ENCODE measurements at places on chromosomes 11 and 22.

- DNase-seq = no peak
These were observed 156.8 kb downstream of the WNT11 start for GRCh38 chr11:76049511-76049910.

DNA sequence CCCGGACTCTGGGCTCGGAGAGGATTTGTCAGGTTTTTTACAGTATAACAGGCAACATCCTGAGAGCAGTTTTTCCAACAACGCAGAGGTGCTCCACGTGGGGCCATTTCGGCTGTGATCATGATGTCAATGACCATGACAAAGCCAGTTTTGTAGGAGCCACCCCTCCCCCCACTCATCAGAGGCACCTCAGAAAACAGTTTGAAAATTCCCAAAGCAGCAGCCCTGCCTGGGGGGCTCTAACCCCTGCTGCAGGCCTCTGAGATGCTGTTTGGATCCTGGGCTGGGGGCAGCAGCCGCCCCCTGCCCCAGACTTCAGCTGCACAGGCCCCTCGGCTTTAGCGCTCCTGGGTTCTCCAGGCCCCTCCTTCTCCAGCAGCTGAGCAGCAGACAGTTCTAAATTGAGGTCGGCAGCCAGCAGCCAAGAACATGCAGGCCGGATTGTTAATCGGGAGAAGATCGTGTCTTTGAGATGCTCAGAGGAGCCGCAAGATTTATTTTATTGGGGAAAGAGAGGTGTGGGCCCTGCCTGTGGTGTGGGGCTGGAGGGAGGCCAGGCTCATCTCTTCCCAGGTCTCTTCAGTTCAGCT, 19.4 kb downstream of the NFAM1 start:
- DNase-seq = no peak

DNA sequence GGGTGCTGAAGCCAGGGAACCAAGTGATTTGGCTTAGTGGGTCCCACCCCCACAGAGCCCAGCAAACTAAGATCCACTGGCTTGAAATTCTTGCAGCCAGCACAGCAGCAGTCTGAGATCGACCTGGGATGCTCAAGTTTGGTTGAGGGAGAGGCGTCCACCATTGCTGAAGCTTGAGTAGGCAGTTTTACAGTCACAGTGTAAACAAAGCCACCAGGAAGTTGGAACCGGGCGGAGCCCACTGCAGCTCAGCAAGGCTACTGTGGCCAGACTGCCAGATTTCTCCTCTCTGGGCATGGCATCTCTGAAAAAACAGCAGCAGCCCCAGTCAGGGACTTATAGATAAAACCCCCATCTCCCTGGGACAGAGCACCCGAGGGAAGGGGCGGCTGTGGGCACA, 424.1 kb upstream of the TENM4 start:
- DNase-seq = no peak

DNA sequence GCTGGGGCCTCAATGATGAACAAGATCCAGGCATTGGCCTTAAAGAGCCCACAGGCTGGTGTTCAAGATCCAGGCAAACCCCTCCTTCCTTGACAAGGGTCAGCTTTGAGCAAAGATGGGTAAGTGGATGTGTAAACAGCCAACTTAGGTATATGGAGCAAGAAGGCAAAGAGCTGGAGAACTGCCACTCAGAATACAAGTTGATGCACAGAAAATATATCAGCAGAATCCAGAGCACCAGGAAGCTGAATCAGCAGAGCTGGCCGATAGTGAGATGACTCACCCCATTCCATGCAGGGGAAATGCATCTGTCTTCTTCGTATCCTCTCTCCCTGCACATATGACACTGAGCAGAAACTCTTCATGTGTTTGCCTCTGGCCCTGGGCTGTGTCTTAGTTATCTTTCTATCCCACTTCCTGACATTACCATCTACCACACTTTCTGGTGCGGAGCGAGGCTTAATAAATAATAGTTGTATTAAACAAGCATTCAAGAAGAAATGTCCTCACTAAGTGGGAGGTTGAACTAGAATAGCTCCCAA, 57.8 kb downstream of the ENDOD1 start:
- no peak for DNase-seq

GRCh38 chr11:67309166-67309565, 5.8 kb downstream of the SSH3 start:
- DNase-seq = no peak

- DNase-seq = no peak
These were observed 5.8 kb upstream of the EMID1 start for GRCh38 chr22:29199702-29200400.

DNA sequence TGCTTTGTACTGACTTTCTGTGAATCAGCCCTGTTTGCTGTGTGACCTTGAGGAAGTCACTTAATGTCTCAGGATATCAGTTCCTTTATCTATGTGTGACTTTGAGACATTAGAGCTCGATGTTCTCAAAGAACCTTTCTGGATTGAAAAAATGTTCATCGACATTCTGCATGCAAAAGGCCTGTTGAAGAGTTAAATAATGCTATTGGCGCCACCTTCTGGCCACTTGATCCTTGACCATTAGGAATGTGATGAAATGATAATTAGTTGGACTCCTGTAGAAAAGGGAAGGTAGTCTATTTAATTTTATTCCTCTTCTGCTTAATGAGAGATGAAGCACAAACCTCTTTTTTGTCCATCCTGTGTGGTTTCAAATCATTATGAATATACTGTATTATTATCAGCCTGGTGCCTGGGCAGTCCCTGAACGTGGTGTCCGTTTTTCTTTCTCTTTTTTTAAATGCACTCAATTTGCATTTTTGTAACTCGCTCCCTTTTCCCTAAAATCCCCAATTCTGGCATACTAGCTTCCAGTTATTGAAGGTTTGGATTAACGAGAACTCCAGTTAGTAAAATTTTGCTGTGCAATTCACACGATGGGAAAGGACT, 20.7 kb downstream of the ELF5 start:
- peak; percentile 5 for DNase-seq

DNA sequence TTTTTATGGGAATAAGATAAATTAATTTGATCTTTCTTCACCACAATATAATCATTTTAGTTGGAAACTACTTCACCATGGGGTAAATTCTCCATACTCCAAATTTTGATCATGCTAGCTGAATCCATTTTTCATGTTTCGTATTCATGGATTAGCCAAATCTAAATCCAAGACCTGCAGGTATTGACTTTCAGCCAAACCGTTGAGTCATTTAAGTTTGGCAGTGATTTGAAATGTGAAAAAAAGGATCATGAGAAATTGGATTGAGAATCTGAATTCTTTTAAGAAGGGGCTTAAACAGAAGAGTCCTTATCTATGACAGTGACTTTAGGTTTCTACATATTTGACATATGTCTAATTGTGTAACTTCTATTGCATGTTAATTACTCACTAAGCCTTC, 5.3 kb downstream of the GAS2 start:
- no peak for DNase-seq

GRCh38 chr11:104665641-104666040, 232.6 kb downstream of the CASP12 start:
- no peak for DNase-seq

DNA sequence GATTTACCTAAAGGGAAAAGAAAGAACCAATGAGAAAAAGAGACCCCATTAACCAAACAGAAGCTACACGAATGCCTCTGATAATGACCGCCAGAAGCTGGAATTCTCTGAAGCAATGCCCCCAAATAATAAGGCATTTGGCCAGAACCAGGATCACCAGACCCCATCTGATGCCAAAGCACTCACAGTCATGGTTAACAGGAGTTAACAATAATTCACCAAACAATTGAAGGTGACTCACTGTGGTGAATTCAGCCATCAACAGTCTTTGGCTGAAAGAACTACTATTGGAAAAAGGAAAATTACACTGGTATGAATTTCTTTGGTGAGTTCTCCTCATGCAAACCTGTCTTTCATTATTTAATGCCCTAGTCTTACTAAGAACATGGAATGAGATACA, 21.9 kb upstream of the NFRKB start:
- DNase-seq = no peak

DNA sequence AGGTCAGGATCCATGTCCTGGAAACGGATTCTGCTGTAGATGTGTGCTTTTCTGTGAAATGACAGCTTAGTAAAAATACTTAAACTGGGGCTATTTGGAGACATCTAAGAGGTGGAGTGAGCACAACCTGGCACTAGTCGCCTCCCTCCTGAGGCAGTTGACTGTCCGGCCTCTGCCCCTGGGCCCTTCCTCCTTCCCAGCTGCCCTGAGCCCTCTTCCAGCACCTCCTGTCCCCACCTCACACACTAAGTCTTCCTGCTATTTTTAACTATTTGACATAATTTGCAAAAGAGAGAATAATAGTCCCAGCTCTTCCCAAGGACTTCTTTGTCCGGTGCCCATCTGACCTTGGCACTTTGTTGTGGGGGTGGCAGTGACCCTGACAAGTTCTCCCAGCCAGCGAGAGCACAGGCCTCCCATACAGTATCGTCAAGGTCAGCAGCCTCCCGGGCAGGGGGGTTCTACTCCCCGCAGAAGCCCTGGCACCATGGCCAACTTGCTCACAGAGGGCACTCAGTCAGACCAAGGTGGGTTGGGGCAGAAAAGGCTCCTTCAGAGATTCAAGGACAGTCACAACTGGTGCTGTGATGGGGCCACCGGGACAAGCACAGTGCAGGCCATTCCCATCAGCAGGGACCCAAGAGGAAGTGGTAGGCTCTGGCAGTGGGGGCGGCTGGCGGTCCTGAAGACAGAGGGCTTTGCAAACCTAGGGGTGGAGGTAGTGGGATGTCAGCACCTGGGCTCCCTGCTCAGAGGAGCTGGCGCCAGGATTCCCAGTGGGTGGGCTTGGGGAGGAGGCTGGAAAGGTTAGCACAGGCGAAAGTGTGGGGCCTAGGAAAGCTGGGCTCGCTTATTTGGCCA, 5.5 kb upstream of the NEAT1 start:
- no peak for DNase-seq

DNA sequence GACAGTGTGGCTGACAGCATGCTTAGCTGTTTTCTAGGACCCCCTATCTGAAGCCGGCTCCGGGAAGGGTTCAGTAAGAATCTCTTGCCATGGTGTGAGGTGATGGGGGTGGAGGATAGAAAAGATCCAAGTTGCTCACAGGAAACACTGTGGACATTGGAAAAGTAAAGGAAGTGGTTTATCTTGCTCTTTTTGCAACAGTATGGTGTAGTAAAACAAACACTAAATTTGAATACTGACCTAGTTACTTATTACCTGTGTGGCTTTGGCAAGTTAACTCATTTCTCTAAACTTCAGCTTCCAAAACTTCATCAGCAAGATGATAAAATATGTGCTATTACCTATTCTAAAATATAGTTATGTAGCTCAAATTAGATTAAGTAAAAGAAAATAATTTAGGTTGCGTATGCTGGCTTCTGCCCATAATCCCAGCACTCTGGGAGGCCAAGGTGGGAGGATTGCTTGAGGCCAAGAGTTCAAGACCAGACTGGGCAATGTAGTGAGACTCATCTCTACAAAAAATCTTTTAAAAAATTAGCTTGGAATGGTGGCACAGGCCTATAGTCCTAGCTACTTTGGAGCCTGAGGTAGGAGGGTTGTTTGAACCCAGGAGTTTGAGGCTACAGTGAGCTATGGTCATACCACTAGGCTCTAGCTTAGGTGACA, 51.6 kb upstream of the APOA1 start:
- no peak for DNase-seq

DNA sequence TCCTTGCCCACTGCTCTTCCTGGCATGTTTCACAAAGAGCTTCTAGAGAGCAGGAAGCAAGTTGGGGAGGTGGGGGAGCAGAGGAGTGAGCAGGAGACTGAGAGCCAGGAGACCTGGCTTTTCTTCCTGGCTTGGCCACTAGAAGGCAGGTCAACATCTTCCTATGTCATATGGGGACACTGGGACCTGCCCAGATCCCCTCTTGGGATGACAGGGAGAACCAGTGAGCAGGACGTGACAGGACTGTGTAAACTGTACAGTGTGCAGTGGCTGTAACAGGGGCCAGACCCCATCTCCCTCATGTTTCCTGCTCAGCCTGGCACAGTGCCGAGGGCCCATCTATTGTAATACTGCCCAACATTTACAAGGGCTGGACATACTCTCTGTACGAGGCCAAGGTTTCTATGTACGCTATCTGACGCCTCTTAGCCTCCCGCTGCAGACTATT, 29.4 kb downstream of the GDPD5 start:
- no peak for DNase-seq

GRCh38 chr11:66859686-66860448, 3.0 kb downstream of the LRFN4 start:
- DNase-seq = no peak

GRCh38 chr11:33435216-33435615, 178.0 kb downstream of the HIPK3 start:
- no peak for DNase-seq

DNA sequence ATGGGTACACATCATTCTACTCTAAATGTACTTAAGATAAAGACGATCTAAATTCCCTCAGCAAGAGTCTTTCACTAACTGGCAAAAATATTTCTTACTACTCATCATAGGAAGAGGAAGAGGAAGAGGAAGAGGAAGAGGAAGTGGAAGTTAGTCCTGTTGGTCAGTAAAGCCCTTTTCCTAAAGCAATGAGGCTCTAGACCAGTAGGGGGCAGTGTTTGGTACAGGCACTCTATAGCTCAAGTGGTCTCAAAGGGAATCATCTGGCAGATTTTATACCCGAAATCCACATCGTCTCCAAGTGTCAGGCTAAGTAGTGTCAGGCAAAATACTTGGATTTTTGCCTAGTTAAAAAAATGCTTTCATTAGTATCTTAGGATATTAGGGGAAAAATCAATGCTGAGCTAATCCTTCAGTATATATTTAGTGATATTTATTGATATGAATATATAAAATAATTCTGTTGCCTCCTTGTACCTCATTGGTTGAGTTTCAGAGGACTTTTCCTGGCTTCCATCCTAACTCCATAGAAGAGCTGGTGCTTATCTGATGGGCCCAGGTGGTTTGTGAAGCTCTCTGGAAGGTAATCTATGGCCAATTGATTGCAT, 7.7 kb downstream of the BLID start:
- no peak for DNase-seq

GRCh38 chr11:105490333-105490732, 119.5 kb upstream of the GRIA4 start:
- no peak for DNase-seq

DNA sequence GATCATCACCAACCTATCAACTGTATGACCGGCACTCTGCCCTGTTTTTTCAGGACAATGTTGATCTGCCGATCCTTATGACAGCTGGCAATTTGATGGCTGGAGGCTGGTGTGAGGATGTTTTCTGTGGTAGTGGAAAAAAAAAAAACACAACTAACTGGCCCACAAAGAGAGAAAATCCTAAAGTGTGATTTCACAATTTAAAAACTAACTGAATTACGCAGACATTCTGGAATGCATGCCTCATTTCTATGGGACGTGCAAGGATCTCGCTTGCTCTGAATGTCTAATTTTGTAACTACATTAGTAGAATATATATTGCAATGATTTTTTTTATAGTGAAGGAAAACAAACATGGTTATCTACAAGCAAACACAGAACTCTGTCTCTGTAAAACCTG, 590.5 kb downstream of the ETS1 start:
- DNase-seq = no peak

GRCh38 chr22:17570851-17571631, 7.7 kb downstream of the SLC25A18 start:
- DNase-seq = no peak

DNA sequence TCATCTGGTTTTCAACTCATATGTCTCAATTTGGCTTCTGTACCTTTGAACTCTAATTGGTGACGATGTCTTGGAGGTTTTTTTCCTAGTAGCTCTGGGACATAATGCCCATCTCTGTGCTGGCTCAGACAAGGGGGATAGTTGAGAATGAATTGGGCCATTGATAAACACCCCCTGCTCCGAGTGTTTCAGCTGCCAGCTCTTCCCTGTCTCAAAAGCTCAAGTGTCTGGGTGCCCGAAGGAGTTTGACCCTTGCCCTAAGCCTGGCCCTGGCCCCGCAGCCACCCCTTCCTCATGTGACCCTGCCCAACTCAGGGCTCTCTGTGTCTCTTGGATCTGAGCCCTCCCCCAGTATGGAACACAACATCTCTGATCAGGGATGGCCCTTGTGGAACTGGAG, 3.0 kb downstream of the INSC start:
- no peak for DNase-seq

All from activated gamma-delta T cell treated with anti-CD3 and anti-CD28 coated beads, Interleukin-2, amount 50 U/mL, for 16 hours (primary cell).